Ovary (tissue), 10 donors: ENCODE measurements at places on chromosomes 5 and 9.
A peak's percentile ranks its signal among the peaks of the same experiment; 100 is the strongest.

DNA sequence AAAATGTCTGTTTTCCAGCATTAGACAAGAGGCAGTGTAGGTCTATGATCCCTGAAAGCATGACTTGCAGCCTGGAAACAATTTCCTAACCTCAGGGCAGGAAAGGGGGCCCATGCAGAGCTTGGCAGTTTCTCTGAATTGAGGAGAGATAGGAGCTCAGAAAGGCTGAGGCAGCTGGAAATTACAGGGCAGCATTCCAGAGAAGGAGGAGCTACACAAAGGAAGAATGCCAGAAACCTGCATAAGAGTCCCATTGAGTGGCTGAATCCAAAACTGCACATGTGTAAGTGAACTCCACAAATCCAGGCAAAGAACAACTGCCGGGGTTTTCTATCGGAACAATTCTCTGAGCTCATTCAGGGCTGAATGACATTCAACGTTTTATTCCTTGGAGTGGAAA is 346.8 kb downstream of the PIK3R1 start:
- peak; percentile 42 for DNase-seq
- H3K4me1 ChIP-seq = peaks cover 3% of the 10 kb centered on the region
- no peak overlapping the region for H3K27ac ChIP-seq
- H3K27me3 ChIP-seq = no peaks in the 10 kb centered on the region
- H3K4me3 ChIP-seq = no peak overlapping the region
- no peaks in the 10 kb centered on the region for H3K36me3 ChIP-seq

DNA sequence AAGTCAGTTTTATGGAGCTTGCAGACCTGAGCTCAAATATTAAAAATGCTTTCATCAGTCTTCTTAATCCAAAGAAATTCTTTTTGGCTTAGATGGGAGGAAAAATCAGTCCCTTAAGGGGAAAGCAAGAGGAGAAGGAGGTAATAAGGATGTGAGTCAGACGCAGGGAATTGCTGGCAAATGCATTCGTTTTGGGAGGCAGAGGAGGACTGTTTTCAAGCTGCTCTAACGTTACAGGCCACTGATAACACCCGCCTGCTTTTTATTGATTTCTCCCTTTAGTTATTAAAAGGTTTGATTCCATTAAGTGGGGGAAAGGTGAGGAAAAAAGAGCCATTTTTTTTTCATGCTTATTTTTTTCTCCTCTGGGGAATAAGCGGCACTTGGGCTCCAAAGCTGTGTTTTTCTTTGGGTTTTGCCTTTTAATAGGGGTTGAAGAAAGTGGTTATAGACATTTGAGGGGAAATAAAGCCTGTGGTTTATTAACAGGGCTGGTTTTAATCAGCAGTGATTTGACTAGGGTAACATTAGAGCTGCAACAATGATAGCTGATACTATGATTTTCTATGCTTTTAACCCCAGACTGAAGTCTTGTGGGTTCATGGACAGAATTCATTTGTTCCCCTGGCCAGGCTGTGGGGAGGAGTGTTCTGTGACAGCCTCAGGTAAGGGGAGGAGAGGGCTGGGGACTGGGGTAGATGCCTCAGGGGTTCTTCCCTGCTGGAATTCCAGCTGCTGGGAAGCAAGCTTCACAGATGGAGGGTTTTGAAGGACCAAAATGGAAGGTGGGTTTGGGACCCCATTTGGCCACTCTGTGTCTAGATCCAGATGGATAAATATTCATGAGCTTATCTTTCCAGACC is 225.2 kb downstream of the GAS1 start:
- peaks cover 10% of the 10 kb centered on the region for H3K4me1 ChIP-seq
- H3K27ac ChIP-seq = no peak overlapping the region
- H3K36me3 ChIP-seq = no peaks in the 10 kb centered on the region
- H3K4me3 ChIP-seq = no peak overlapping the region
- no peaks in the 10 kb centered on the region for H3K27me3 ChIP-seq

GRCh38 chr9:114231719-114232449 is 76.5 kb downstream of the COL27A1 start:
- peaks cover 12% of the 10 kb centered on the region for H3K4me1 ChIP-seq
- no peaks in the 10 kb centered on the region for H3K27me3 ChIP-seq
- H3K4me3 ChIP-seq = no peak overlapping the region
- no peak overlapping the region for H3K27ac ChIP-seq
- no peaks in the 10 kb centered on the region for H3K36me3 ChIP-seq

DNA sequence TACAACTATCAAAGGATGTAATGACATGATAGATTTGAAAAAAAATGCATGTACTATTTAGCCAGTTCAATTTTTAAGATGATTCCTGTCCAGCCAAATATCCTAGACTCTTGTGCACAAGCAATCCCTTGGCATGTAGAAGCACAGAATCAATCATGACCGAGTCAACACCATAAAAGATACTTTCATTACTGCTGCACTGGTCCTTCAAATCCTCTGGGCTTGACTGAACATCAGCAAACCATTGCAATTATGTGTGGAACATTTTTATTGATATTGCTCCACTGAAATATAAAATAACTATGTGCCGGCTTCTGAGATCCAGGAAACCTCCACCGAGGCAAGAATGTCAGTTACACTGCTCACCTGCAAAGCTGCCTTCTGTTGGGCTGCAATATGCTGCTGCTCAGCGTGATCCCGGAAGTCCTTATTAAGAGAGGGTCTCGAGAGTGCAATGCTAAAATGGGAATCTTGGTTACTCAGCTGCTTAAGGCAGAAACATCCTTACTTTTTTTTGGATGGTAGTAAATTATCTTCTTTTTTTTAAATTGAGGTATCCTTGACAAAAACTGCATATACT is 28.7 kb downstream of the INIP start:
- no peaks in the 10 kb centered on the region for H3K4me1 ChIP-seq
- H3K4me3 ChIP-seq = no peak overlapping the region
- H3K36me3 ChIP-seq = no peaks in the 10 kb centered on the region
- DNase-seq = no peak
- H3K27me3 ChIP-seq = no peaks in the 10 kb centered on the region

DNA sequence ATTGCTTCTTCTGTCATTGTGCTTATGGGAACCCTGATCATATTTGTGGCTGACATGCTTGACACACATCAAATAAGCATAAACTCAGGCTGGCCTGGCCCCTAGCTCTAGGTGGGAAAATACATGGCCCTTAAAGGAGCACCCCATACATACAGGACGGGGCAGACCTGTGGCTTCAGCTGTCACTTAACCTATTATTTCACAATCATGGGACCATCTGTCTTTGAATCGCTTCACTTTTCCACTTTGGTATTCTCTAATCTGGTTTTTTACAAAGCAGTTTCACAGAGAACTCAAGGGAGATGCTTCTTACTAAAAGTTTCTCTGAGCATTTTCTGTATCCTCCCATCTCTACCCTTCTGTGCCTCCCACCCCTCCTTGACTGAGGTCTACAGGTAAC is 34.6 kb upstream of the LRRTM2 start:
- H3K27me3 ChIP-seq = no peaks in the 10 kb centered on the region
- H3K4me1 ChIP-seq = no peaks in the 10 kb centered on the region
- no peak overlapping the region for H3K4me3 ChIP-seq
- H3K27ac ChIP-seq = no peak overlapping the region

GRCh38 chr5:44774279-44774880 is 34.4 kb upstream of the MRPS30 start:
- DNase-seq = no peak
- no peak overlapping the region for H3K27ac ChIP-seq
- no peaks in the 10 kb centered on the region for H3K4me1 ChIP-seq
- no peak overlapping the region for H3K4me3 ChIP-seq

GRCh38 chr5:547086-547924 is 23.1 kb upstream of the SLC9A3 start:
- no peak overlapping the region for H3K27ac ChIP-seq
- H3K4me1 ChIP-seq = no peaks in the 10 kb centered on the region
- H3K4me3 ChIP-seq = no peak overlapping the region
- no peak for DNase-seq
- no peaks in the 10 kb centered on the region for H3K36me3 ChIP-seq
